ENCODE measurements at places on chromosomes 4 and X. TPM values are rescaled to one million over a fixed set of nuclear protein-coding genes. Genes with fewer than 3 reads are reported as not detected.
A peak's percentile ranks its signal among the peaks of the same experiment; 100 is the strongest.

The EGFL6 gene
- total RNA-seq, result 10.1 TPM

The ITIH6 gene
- not detected for total RNA-seq

DNA sequence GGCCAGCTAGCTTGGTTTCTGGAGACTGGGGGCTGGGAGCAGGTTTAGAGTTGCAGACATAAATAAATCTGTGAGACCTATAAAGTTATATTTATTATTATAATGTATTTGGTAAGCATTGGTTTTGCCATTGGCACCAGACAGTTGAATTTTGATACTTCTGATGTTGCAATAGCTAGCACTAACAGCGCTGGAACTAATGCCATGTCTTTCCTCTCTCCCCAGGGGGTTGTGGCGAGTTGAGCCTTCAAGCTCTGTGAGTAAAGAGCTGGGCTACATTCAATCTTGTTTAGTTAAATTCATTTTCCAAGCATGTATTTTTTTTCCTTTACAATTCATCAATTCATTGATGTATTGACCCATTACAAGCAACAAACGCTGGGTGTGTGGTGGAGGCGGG lies 358.7 kb upstream of the NR3C2 start:
- H3K36me3 ChIP-seq, result no peaks in the 10 kb centered on the region
- no peak overlapping the region for H3K27ac ChIP-seq
- H3K4me3 ChIP-seq, result no peak overlapping the region
- no peak for DNase-seq

DNA sequence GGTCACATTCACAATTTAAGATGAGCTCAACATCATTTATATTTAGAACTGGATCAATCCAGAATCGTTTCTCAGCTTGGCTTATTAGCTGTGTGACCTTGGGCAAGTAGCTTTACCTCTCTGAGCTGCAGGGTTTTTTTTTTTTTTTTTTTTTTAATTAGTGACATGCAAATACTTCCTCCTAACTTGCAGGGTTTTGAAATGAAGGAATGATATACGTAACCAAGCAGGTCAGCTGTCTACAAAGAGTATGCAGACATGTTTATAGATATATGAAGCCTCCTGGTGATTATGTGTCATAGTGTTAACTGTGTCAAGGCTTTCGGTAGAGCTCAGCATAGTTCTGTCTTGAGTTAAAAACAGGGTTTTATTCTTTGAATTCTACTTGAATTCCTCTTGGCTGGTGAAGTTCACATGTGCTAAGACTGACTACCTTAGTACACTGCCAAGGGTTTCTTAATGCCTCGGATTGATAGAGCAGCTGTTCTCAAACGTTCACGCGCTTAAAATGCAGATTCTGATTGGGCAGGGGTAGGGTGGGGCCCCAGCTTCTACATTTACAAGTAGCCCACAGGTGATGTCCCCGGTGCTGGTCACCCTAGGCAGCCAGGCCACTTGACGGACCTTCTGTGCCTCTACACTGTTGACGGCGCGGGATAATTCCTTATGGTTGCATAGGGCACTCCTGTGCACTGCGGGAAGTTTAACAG lies 654 bp upstream of the STS start:
- H3K27me3 ChIP-seq, result no peaks in the 10 kb centered on the region
- no peaks in the 10 kb centered on the region for H3K36me3 ChIP-seq
- DNase-seq, result no peak
- peak overlapping the region; percentile 73 for H3K4me3 ChIP-seq

DNA sequence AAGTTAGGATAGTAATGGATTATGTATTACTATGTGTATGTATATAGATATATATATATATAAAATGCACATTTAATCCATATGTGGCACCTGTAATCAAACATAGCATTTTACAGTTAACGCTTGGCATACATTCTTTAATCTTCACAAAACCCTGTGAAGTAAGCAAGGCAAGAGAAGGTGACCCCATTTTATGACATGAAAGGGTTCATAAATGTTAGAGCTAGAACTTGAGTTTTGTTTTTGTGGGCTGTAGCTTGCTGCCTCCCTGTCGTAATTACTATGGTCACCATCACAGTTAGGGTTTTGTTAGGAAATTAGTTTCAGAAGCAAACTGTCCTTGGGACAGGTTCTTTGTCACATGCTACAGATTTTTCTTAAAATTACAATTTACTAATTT lies 13.8 kb upstream of the CYP2U1 start:
- H3K4me3 ChIP-seq, result no peak overlapping the region
- H3K27me3 ChIP-seq, result no peaks in the 10 kb centered on the region
- no peak overlapping the region for H3K27ac ChIP-seq

GRCh38 chr4:176464748-176465147 lies 145.0 kb downstream of the SPCS3 start:
- H3K27ac ChIP-seq, result no peak overlapping the region
- H3K4me3 ChIP-seq, result no peak overlapping the region
- DNase-seq, result no peak
- H3K27me3 ChIP-seq, result no peaks in the 10 kb centered on the region
- H3K36me3 ChIP-seq, result no peaks in the 10 kb centered on the region
- no peaks in the 10 kb centered on the region for H3K4me1 ChIP-seq

GRCh38 chrX:103513476-103514108 lies 5.7 kb downstream of the RAB40A start:
- no peaks in the 10 kb centered on the region for H3K27me3 ChIP-seq
- no peak overlapping the region for H3K27ac ChIP-seq
- no peaks in the 10 kb centered on the region for H3K36me3 ChIP-seq
- DNase-seq, result no peak

GRCh38 chr4:24274381-24274941 lies 309.9 kb downstream of the DHX15 start:
- no peak for DNase-seq
- no peak overlapping the region for H3K4me3 ChIP-seq
- H3K27ac ChIP-seq, result no peak overlapping the region
- no peaks in the 10 kb centered on the region for H3K4me1 ChIP-seq
- H3K27me3 ChIP-seq, result no peaks in the 10 kb centered on the region

Data from upper lobe of right lung (tissue), 1 donor.